Activated CD4-positive, alpha-beta memory T cell treated with anti-CD3 and anti-CD28 coated beads for 36 hours (primary cell): ENCODE measurements at places on chromosomes 12 and 14. TPM values are rescaled to one million over a fixed set of nuclear protein-coding genes. Genes with fewer than 3 reads are reported as not detected.

DNA sequence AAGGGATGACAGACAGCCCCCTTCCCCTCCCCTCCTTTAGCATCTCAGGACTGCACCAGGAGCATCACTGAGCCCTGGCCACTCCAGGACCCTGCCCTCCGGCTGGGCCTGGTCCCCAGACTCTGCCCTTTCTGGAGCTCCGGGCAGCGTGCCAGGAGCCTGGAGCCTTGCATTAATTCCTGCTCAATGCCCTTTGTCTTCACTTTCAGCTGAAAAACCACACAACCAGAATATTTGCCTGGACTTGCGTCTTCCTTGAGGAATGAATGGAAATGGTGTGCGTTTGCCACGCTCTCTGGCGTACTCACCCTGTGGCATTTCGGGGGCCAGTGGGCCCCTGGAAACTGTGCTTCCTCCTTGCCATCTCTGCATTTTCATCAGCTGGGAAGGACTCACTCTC is 8.5 kb upstream of the RFLNA start:
- H3K36me3 ChIP-seq, result no peaks in the 10 kb centered on the region
- H3K4me1 ChIP-seq, result no peaks in the 10 kb centered on the region
- H3K27ac ChIP-seq, result no peak overlapping the region
- H3K27me3 ChIP-seq, result peaks cover 23% of the 10 kb centered on the region
- H3K4me3 ChIP-seq, result no peak overlapping the region
- no peak for DNase-seq

DNA sequence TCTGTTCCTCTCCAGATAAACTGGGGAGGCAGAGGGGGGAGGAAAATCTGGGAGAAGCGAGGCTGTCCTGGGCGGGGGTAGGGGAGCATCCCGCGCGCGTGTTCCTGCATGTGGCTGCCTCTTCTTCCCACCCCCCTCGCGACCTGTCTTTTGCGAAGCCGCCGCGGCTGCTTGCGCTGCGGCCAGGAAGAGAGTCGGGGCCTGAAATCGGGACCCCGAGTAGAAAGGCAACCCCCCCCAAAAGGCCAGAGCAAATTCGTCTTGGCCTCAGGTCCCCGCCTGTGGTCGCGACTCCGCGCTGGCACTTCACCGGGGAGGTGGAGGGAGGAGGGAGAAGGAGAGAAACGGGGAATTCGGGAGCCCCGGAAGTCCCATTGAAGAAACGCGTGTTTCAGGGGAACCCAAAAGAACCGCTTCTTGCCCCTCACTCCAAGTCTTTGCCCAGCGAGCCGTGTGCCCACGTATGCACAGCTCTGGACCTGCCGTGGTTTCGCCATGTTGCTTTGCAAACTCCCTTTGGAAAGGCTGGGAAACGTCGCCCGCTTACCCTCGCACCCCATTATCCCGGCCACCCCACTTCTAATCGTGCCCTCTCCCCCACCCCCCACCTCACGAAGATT is 944 bp downstream of the CCND2 start:
- H3K4me1 ChIP-seq, result peaks cover 37% of the 10 kb centered on the region
- DNase-seq, result peak; percentile 44
- peak overlapping the region; percentile 99 for H3K27ac ChIP-seq
- peak overlapping the region; percentile 97 for H3K4me3 ChIP-seq
- no peaks in the 10 kb centered on the region for H3K27me3 ChIP-seq

P2RX2 gene
- not detected for total RNA-seq

DNA sequence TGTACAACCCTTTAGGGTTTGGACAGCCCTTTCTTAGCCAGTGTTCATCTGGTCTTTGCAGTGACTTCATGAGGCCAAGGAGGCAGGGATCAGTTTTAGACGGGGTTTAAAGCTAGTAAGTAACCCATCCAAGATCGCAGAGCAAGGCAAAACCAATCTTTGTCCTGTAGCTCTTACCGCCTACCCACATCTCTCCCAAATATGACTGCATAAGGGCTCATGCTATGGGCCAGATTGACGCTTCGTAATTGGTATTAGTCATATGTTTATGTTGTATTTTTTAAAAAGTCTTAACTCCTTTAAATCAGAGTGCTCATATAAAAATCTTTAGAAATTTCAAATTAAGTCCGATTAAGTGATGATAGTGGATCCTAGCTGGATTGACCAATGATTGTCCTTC is 3.7 kb upstream of the CLMN start:
- no peak for DNase-seq
- no peak overlapping the region for H3K4me3 ChIP-seq
- peaks cover 9% of the 10 kb centered on the region for H3K27me3 ChIP-seq

TSPAN19 gene
- total RNA-seq, result not detected

- H3K27me3 ChIP-seq, result no peaks in the 10 kb centered on the region
- H3K27ac ChIP-seq, result no peak overlapping the region
- H3K4me1 ChIP-seq, result no peaks in the 10 kb centered on the region
- DNase-seq, result no peak
- H3K36me3 ChIP-seq, result no peaks in the 10 kb centered on the region
- H3K4me3 ChIP-seq, result no peak overlapping the region
These were observed 268.6 kb downstream of the TRHDE start for GRCh38 chr12:72540811-72541210.

GRCh38 chr14:75182821-75183220 is 6.4 kb upstream of the TMED10 start:
- peaks cover 7% of the 10 kb centered on the region for H3K4me1 ChIP-seq
- H3K27me3 ChIP-seq, result peaks cover 7% of the 10 kb centered on the region
- no peak overlapping the region for H3K27ac ChIP-seq
- H3K4me3 ChIP-seq, result no peak overlapping the region
- no peak for DNase-seq
- H3K36me3 ChIP-seq, result no peaks in the 10 kb centered on the region

DNA sequence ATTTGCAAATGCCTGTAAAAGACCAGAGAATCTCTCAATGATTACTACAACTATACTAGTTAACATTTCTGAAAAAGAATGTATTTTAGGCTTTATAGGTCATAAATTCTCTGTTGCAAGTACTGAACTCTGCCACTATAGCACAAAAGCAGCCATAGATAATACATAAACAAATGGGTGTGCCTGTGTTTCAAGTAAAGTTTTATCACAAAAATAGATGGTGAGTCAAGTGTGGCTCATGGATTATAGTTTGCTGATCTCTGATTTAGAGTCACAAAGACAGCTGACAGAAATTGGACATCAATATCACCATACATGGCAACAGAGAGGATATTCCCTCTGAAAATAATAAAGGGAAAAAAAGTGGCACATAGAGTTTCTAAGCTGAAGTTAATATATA is 68.1 kb downstream of the FSCB start:
- no peaks in the 10 kb centered on the region for H3K27me3 ChIP-seq
- no peaks in the 10 kb centered on the region for H3K4me1 ChIP-seq
- DNase-seq, result no peak
- H3K4me3 ChIP-seq, result no peak overlapping the region

- no peak overlapping the region for H3K27ac ChIP-seq
- H3K36me3 ChIP-seq, result peaks cover 24% of the 10 kb centered on the region
- H3K27me3 ChIP-seq, result no peaks in the 10 kb centered on the region
- H3K4me3 ChIP-seq, result no peak overlapping the region
These were observed 92.5 kb downstream of the IPO8 start for GRCh38 chr12:30603129-30603528.

- H3K4me1 ChIP-seq, result no peaks in the 10 kb centered on the region
- H3K27me3 ChIP-seq, result no peaks in the 10 kb centered on the region
- no peak overlapping the region for H3K27ac ChIP-seq
- DNase-seq, result no peak
These were observed 27.9 kb downstream of the FAR2 start for GRCh38 chr12:29176941-29177340.

DNA sequence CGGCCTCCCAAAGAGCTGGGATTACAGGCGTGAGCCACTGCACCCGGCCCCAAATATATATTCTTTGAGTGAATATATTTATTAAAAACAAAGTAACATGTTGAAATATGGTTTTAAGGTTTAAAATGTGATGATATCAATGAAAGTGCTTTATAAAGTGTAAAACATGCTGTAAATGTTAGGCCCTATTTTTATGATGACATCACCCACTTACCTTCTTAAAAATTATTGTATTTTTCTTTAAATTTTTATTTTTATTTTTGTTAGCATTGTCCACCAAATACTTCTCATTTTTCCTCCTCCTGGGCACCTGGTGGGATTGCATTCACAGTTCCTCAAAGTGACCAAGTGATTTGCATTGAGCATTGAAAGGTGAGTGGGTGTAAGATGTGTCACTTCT is 152.6 kb upstream of the TBX3 start:
- H3K27ac ChIP-seq, result no peak overlapping the region
- DNase-seq, result no peak
- H3K36me3 ChIP-seq, result no peaks in the 10 kb centered on the region
- no peaks in the 10 kb centered on the region for H3K27me3 ChIP-seq

GRCh38 chr14:104383996-104384775 is 195.4 kb upstream of the C14orf180 start:
- no peak for DNase-seq
- no peaks in the 10 kb centered on the region for H3K27me3 ChIP-seq
- peaks cover 8% of the 10 kb centered on the region for H3K4me1 ChIP-seq
- peaks cover 2% of the 10 kb centered on the region for H3K36me3 ChIP-seq
- H3K27ac ChIP-seq, result no peak overlapping the region
- H3K4me3 ChIP-seq, result no peak overlapping the region

- H3K4me1 ChIP-seq, result no peaks in the 10 kb centered on the region
- H3K4me3 ChIP-seq, result no peak overlapping the region
- no peaks in the 10 kb centered on the region for H3K27me3 ChIP-seq
- no peak overlapping the region for H3K27ac ChIP-seq
- no peaks in the 10 kb centered on the region for H3K36me3 ChIP-seq
These were observed 68.3 kb upstream of the SCN8A start for GRCh38 chr12:51522696-51523095.

BMP4 gene
- total RNA-seq, result not detected

GRCh38 chr12:46915082-46915481 is 89.3 kb upstream of the SLC38A4 start:
- peaks cover 5% of the 10 kb centered on the region for H3K27me3 ChIP-seq
- DNase-seq, result no peak
- H3K4me3 ChIP-seq, result no peak overlapping the region

DNA sequence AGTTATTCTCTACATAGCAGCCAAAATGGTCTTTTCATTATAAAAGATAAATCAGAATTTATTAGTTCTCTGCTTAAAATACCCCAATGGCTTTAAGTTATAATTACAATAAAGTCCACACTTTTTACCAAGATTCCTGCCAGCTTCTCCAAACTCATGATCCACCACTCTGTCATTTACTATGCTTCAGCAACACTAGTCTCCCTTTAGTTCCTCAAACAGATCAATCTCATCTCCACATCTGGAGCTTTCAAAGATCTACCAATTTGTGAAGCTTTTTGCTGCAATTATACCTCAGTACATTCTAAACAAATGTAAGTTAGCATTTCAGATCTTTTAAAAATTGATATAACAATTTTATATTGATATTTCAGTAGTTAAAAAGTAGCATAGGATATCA is 24.9 kb downstream of the CATSPERB start:
- H3K36me3 ChIP-seq, result peaks cover 2% of the 10 kb centered on the region
- no peaks in the 10 kb centered on the region for H3K4me1 ChIP-seq
- H3K27me3 ChIP-seq, result no peaks in the 10 kb centered on the region

GRCh38 chr12:31647086-31647491 is 12.4 kb upstream of the ETFBKMT start:
- H3K36me3 ChIP-seq, result no peaks in the 10 kb centered on the region
- no peaks in the 10 kb centered on the region for H3K4me1 ChIP-seq
- H3K27ac ChIP-seq, result no peak overlapping the region
- no peak overlapping the region for H3K4me3 ChIP-seq

DNA sequence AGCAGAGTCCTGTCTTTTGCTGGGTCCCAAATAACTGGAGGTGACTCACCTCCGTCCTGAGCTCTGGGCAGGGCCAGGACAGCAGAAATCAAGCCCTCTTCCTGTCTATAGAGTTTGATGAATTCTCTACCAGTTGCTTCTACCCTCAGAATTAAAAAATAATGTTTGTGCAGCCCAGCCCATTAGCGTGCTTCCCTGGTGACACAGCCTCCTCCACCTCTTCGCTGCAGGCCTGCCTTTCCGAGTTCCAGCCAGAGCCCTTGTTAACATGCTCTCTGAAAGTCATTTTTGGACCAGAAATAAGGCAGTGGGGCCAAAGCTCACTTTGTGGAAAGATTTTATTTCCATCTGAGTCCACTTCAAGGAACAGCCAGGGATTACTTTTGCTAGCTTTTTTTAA is 94.0 kb downstream of the TBX5 start:
- H3K27me3 ChIP-seq, result no peaks in the 10 kb centered on the region
- DNase-seq, result no peak
- no peaks in the 10 kb centered on the region for H3K4me1 ChIP-seq
- no peak overlapping the region for H3K4me3 ChIP-seq

DNA sequence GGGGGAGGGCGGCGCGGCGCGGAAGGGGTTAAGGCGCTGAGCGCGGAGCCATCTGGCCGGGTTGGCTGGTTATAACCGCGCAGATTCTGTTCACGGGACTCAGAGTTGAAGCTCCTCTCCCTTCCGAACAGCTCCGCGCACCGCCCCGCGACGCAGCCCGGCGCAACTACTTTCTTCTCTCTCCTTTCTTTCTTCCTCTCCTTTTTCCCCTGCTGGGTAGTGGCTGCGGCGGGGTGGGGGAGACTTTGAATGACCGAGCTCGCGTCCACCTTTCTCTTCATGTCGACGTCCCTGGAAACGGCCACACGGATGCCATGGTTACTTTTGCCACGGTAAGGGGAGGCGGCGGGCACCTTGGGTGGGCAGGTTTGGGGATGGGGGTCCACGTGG is at the start of gene NTF3:
Gene NTF3, plus strand, starts transcription at position 98 of the 390 bp plus-strand sequence. Its CDS starts 217 bp downstream, at position 315.
- H3K27ac ChIP-seq, result no peak within 1 kb of the TSS
- no peaks in the 10 kb centered on the region for H3K36me3 ChIP-seq
- peaks cover 14% of the 10 kb centered on the region for H3K4me1 ChIP-seq
- DNase-seq, result no peak

GRCh38 chr14:94671870-94672444 is 59.8 kb downstream of the SERPINA3 start:
- DNase-seq, result no peak
- no peak overlapping the region for H3K27ac ChIP-seq
- H3K4me3 ChIP-seq, result no peak overlapping the region
- H3K36me3 ChIP-seq, result no peaks in the 10 kb centered on the region

DNA sequence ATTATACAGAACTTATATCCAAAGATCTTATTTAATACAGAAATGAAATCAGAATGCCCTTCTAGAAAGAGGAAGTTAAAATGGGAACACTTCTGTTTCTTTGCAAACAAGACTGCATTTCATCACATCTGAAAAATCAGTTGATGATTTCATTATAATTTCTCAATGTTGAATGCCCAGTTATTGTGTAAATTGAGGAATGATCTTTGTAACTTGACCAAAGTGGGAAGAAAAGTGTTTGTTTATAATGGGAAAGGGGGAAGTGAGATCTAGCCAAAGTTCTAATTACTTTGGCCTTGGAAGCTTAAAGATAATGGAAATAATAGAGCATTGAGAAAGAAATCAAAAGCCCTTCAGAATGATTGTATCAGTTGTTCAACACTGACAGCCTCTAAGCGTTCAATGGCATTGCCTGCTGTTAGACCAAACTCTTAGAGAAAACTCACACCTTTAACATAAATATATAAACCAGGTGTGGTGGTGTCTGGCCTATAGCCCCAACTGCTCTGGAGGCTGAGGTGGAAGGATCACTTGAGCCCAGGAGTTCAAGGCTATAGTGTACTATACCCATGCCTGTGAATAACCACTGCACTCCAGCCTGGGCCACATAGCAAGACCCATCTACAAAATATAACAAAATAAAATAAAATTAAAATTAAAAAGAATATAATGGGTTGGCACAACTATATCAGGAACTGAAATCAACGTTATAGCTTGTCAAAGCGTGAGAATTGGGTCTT is 9.9 kb upstream of the LYZ start:
- H3K4me3 ChIP-seq, result no peak overlapping the region
- H3K4me1 ChIP-seq, result peaks cover 16% of the 10 kb centered on the region
- no peak overlapping the region for H3K27ac ChIP-seq
- H3K27me3 ChIP-seq, result no peaks in the 10 kb centered on the region

GRCh38 chr14:28876572-28876945 is 110.0 kb downstream of the FOXG1 start:
- no peak overlapping the region for H3K27ac ChIP-seq
- no peak for DNase-seq
- H3K4me3 ChIP-seq, result no peak overlapping the region
- H3K27me3 ChIP-seq, result no peaks in the 10 kb centered on the region
- no peaks in the 10 kb centered on the region for H3K36me3 ChIP-seq
